Germinal center (tissue), 1 donor: ENCODE measurements at places on chromosomes 3 and 15.

DNA sequence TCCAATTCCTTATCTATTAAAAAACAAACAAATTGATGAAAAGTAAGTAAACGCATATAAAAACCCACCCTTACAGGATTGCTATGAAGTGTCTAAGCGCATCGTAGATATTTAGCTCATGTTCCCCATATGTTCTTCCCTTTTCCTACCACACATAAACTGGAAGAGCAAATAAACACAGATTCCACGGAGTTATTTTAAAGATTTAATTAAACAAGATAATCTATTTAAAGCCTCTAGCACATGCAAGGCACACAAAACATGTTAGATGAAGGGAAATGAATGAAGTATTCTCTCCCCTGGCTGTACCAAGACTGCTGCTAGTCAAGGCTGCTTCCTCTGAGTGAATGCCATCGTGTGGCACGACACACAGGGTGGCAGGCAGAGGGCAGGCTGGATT, 78.4 kb upstream of the FGF12 start:
- DNase-seq = no peak

- DNase-seq = no peak
Observed at GRCh38 chr3:50936389-50936788, 261.7 kb downstream of the DOCK3 start.

GRCh38 chr3:187946163-187946691, 201.0 kb upstream of the BCL6 start:
- no peak for DNase-seq

DNA sequence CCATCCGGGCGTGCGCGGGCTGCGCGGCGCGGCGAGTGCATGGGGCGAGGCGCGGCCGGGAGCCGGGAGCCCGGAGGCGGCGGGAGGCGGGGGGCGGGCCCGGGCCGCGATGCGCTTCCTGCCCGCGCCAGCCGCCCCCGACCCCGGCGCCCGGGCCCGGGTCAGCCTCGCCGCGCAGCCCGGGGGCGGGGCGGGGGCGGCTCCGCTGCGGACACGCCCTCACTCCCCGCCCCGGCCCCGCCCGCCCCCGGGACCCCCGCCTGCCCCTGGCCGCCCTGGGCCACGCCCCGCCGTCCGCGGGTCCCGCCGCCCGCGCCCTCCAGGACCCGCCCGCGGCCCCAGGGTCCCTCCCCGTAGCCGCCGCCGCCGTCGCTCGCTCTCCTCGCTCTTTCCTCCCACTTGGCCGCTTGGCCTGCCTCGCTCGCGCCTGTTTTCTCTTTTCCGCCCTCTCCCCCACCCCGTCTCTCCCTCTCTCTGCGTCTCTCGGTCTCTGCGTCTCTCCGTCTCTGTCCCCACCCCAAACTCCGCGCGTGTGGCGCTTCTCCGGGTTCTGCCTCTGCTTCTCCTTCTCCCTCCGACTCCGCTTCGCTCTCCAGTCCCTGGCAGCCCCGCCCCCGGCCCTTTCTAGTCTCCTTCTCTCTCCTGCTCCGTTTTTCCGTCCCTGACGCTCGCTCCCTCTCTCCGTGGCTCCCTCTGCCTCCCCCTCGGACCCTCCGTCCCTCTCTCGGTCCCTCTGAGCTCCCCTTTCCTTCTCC, at the start of gene PLXND1:
TSS of gene PLXND1 (minus strand) at position 41 of the 755 bp plus-strand sequence. CDS start at position 4, 37 bp downstream.
- DNase-seq = peak; percentile 82

- peak; percentile 64 for DNase-seq
Observed at GRCh38 chr3:37779289-37780152, 82.2 kb upstream of the CTDSPL start.

DNA sequence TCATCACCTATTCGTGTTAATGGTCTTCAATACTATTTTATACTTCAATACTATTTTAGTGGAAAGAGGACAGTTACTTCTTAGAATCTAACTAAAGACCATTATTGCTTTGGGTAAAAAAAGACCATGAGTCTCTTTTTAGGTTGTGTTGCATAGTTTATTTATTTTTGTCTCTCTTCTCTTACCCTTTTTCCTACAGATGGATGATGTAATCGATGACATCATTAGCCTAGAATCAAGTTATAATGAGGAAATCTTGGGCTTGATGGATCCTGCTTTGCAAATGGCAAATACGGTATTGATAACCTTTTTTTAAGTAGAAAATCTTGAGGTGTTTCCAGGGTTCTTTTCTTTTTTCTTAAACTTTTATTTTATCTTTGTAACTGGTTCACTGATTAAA, 58.5 kb upstream of the SAMMSON start:
- DNase-seq = no peak

- DNase-seq = no peak
Observed at GRCh38 chr3:52404391-52404790, 40.5 kb downstream of the SEMA3G start.

DNA sequence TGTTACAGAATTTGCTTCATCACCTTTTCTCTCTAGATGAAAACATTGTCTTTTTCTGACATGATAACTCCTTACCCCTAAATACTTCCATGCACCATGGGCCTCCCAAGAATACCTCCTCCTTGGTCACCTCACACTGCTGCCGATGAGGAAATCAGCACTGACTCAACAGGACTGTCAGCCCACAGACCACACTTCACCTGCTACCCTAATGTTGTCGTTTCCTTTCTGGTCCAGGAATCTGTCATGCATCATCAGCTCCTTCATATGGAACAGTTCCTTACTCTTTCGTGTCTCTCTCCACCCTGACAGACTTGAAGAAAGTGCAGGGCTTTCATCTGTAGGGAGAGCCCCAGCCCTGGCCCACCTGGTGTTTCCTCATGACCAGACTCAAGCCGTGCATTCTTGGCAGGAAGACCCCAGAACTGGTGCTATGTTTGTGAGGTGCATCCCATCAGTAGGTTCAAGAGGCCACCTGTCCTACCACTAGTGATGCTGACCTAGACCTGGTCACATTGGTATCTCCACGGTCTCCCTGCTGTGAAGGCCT, 41.1 kb upstream of the PLXNA1 start:
- no peak for DNase-seq

GRCh38 chr15:92580521-92580920, 75.1 kb downstream of the FAM174B start:
- no peak for DNase-seq

DNA sequence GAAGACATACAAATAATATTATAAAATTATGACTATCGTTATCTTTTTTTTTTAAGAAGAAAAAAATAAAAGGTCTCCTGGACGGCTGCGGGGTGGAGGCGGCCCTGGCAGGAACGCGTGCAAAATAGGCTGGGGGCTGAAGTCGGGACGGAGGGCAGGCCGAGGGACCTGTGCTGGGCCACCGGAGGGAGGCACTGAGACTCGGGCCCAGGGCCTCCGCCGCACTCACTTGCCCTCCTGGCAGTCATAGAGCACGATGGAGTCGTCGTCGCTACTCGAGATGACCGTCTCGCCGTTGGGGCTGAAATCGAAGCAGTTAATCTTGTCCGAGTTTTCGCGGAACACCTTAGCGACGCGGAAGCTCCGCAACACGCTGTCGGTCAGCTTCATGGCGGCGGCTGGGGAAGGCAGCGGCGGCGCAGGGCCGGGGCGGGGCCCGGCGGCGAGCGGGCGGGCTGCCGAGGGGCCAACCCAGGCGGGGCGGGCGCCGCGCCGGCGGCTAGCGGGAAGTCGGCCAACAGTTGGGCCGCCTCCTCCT, 408 bp downstream of the WDR82 start:
- DNase-seq = peak; percentile 67

DNA sequence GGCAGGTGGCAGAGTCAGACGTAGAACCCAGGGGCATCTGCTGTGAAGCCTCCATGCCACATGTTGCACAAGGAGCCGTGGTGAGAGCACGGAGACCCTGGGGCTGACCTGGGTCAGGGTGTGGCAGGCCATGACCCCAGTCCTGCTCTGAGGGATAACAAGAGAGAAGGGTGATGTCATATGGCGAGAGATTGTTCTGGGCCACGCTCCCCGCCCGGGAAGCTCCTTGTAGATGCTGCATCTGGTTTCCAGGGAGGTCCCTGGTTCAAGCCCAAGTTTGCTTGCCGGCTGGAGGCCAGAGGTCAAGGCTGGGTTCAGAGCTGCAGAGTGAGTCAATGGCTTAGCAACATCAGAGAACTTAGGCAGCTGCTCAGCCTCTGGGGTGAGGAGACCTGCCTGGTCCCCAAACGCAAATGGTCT, 17.3 kb downstream of the FGD5 start:
- no peak for DNase-seq

DNA sequence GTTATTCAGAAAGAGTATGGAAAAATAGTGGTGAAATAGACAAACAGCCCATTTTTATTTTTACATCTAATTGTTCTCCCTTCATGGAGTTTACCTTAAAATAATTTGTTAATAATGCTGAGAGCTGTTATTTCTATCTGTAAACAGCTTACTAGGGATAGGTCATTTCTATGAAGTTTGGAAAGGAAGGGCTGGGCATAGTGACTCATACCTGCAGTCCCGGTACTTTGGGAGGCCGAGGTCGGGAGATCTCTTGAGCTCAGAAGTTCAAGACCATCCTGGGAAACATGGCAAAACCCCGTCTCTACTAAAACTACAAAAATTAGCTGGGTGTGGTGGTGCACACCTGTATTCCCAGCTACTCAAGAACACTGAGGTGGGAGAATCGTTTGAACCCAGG, 624.3 kb upstream of the LMCD1 start:
- no peak for DNase-seq

DNA sequence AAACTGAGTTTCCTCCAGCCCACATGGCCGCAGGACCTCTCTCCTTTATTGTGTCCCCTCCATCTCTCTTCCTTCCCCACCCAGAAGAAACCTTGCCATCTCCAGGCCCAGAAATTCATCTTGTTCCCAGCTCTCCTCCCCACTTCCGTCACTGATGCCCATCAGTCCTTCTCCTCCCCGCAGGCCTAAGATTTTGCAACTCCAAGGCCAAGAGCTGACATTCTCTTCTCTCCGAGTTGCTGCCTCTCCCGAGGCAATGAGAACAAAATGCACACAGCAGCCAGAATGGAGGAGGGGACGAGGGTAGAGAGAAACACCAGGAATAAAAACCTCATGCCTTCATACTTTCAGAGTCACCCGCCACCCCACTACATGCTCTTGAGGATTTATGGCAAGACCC, 526.5 kb upstream of the PROK2 start:
- DNase-seq = no peak
